ENCODE measurements at places on chromosomes 2 and 18. TPM values are rescaled to one million over a fixed set of nuclear protein-coding genes. Genes with fewer than 3 reads are reported as not detected.
A peak's percentile ranks its signal among the peaks of the same experiment; 100 is the strongest.

- no peak for DNase-seq
These were observed 15.9 kb upstream of the ARMC9 start for GRCh38 chr2:231182513-231182899.

- no peak for DNase-seq
These were observed 24.9 kb downstream of the COPS9 start for GRCh38 chr2:240111253-240111652.

DNA sequence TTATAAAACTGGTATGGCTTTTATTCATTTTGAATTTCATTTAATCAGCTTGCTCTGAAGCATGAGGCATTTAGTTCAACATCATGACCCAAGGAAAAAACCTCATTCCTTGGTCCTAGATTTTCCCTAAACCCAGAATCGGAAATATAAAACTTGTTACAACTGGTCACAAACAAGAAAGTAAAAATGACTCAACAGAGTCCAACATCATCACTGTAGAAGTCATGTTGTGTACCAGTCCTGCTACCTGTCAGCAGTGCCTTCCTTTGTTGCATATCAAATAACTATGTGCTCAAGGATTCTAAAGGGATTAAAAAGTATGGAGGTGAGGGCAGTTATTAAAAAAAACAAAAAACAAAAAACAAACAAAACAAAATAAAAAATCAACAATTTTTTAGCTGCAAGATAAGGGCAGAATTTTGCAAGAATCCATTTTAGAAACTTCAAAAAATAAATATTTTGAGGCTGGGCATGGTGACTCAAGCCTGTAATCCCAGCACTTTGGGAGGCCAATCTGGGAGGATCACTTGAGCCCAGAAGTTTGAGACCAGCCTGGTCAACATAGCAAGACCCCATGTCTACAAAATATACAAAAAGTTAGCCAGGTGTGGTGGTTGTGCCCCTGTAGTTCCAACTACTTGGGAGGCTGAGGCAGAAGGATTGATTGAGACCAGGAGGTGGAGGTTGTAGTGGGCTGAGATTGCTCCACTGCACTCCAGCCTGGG lies 18.4 kb downstream of the NCKAP1 start:
- peak; percentile 20 for DNase-seq

- no peak for DNase-seq
These were observed 37.8 kb upstream of the ITPRID2 start for GRCh38 chr2:181853696-181854095.

DNA sequence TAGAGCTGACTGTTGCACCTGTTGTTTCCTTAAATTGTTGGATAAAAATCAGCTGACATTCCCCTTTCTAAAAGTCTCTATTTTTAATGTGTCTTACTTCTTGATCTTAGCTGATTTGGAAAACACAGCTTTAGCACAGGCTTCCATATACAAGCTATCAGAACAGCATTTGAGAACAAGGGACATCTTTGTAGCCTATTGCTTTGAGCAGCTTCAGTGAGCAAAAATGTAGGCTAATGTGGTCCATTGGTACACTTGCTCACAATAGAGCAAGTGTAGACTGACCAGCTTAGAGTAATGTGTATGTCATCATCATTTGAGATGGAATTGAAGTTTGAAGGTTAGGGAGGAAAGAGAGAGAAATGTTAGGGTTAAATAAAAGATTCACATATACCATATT lies 7.0 kb downstream of the INPP1 start:
- DNase-seq: no peak

The LRATD1 gene
- total RNA-seq: 13.4 TPM

The FAM237A gene
- total RNA-seq: not detected

The DOCK10 gene
- 2.5 TPM for total RNA-seq

The CCDC178 gene
- 0.30 TPM for total RNA-seq
